Stimulated activated CD4-positive, alpha-beta T cell treated with anti-CD3 and anti-CD28 coated beads, Interleukin-4, amount 100 ng/mL, for 48 hours (primary cell): ENCODE measurements at places on chromosomes 16 and 17.

GRCh38 chr16:78789561-78789960, 690.1 kb downstream of the WWOX start:
- no peak for DNase-seq

GRCh38 chr16:68387301-68387700, 61.0 kb downstream of the SMPD3 start:
- DNase-seq = no peak

- no peak for DNase-seq
These were observed 33.2 kb downstream of the MAP2K6 start for GRCh38 chr17:69447726-69448125.

- DNase-seq = no peak
These were observed 410.7 kb upstream of the GOT2 start for GRCh38 chr16:59144841-59145240.

- no peak for DNase-seq
These were observed 9.2 kb downstream of the PIEZO1 start for GRCh38 chr16:88775825-88776224.

DNA sequence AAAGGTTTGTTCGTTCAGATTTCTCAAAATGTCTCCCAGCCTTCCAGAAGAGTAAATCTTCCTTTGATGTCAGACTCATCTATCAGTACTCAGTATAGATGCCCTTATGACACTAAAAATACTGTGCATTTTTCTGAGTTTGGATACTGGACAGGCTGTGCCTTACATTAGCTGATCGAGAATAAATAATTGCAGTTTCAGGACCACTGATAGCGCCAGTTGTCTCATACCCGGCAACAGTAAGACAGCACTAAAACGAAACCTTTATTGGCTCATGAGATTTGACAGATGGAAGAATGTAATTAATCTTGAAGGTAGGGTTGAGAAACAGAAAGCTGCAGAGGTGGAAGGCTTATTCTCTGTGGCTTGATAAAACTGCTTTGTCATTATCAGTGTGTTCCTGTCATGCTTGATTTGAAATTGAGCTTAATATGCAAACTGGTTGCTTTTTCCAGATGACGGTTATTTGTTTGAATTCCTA, 1.2 kb downstream of the ATP6V0A1 start:
- DNase-seq = no peak

DNA sequence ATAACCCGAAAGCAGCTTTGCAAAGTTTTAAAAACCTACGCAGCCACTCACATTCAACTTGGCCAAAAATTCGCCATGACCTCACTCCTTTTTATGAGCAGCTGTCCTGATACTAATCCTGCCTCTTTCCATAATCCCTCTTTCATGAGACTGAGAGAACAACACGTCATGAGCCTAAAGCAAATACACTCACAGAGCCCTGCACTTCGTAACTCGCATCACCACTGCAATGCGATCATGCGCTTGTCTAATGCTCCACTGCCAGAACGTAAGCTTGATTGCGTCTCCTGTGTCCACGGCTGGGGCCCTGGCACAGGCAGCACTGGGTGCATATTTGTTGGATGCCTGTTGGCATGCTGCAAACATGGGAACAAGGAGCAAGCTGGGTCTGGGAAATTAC, 36.2 kb downstream of the CDRT4 start:
- no peak for DNase-seq
